ENCODE measurements at places on chromosomes 1 and 21.

DNA sequence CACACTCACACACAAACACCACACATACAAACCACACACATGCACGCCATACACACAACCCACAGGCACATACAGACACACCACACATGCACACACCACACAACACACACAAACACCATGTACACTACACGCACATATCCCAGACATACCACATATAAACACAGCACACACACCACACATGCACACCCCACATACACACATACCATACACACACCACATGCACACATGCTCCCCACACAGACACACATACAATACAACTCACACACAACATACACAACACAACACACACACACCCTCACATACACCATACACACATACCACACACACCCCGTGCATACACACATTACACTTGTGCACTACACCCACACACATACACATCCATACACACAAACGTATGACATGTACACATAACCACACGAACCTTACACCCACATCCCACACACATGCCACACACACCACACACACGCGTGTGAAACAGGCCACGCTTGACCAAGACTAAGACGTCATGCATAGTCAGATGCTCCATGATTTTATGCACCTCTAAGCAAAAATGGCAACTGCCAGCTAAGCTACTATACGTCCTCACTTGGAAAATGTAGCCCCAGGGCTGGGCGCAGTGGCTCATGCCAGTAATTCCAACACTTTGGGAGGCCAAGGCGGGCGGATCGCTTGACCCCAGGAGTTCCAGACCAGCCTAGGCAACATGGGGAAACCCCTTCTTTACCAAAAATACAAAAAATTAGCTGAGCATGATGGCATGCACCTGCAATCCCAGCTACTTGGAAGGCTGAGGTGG lies 77.4 kb upstream of the TMPRSS2 start:
- no peak for ATAC-seq

- no peak for ATAC-seq
Observed at GRCh38 chr1:112779665-112780526, 64.8 kb upstream of the PPM1J start.

DNA sequence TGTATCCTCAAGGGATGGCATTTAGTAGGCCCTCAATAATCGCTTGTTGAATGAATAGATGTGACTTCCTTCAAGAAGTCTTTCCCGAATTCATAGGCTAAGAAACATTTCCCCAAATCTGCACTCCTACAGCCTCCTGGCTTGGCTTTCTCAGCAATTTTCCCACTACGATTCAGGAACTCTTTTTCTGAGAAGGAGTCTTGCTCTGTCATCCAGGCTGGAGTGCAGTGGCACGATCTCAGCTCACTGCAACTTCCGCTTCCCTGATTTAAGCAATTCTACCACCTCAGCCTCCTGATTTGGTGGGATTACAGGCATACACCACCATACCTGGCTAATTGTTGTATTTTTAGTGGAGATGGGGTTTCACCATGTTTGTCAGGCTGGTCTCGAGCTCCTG lies 37.9 kb upstream of the IFFO2 start:
- ATAC-seq: no peak

- no peak for ATAC-seq
Observed at GRCh38 chr1:182433580-182433979, 16.4 kb upstream of the RGSL1 start.

DNA sequence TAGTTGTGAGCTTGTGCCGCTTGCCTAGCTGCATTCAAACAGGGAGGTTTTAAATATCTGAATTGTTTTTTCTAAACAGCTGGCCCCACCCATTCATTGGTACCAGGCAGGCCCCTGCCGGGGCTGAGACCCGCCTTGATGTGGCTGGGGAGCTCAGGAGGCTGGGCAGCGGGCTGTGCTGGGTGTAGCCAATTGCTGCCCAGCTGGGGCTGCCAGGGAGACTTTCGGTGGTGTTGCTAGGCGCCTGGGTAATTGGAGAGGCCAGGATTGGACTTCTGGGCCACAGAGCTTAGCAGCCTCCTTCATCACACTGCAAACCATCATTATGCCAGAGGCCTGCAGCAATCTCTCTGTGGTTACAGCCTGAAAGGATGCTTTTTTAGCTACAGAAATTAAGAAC lies 12.2 kb downstream of the RHBDL2 start:
- ATAC-seq: no peak
